ENCODE measurements at places on chromosomes 16 and 17.

DNA sequence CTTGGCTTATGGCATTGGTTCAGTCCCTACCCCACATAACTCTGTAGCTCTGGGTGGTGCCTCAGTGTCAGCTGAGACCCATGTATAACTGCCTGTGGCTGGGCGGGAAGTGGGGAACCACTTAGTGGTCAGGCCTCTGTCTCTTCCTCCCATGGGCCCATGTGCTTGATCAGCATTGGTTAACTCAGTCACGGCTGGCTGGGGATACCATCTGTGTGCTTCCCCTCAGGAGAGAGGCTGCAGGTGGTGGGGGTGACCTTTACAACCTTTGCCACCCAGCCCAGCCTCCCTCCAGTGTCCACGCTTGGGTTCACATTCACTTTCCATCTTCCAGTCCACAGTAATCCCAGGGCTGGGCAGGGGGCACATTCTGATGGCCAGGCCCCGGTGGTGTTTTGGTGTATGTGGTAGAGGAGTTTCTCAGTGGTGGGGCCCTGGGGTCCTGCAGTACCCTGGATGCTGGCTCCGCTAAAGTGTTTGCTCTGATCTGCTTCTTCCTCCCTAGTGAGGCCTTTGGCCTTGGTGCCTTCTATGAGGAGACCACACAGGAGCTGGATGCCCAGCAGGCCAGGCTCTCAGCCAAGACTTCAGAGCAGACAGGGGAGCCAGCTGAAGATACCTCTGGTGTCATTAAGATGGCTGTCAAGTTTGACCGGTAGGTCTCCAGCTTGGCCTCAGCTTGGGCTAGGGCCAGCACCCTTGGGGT lies 10.2 kb upstream of the NFATC3 start:
- DNase-seq, result no peak

GRCh38 chr17:79290726-79291125 lies 216.1 kb downstream of the ENGASE start:
- DNase-seq, result no peak

DNA sequence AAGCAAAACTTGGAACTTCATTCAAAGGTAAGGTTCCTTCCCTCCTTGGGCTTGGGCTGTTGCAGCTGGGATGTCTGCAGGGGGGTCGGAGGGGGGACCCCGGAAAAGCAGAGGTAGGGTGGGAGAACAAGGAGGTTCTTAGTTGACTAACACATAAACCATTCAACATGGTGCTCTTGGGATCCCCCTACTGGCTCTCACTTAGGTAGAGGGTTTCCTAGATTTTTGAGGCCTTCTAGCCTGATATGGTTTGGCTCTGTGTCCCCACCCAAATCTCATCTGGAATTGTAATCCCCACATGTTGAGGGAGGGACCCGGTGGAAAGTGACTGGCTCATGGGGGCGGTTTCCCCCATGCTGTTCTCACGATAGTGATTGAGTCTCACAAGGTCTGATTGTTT lies 93.9 kb downstream of the RGS9 start:
- DNase-seq, result no peak

DNA sequence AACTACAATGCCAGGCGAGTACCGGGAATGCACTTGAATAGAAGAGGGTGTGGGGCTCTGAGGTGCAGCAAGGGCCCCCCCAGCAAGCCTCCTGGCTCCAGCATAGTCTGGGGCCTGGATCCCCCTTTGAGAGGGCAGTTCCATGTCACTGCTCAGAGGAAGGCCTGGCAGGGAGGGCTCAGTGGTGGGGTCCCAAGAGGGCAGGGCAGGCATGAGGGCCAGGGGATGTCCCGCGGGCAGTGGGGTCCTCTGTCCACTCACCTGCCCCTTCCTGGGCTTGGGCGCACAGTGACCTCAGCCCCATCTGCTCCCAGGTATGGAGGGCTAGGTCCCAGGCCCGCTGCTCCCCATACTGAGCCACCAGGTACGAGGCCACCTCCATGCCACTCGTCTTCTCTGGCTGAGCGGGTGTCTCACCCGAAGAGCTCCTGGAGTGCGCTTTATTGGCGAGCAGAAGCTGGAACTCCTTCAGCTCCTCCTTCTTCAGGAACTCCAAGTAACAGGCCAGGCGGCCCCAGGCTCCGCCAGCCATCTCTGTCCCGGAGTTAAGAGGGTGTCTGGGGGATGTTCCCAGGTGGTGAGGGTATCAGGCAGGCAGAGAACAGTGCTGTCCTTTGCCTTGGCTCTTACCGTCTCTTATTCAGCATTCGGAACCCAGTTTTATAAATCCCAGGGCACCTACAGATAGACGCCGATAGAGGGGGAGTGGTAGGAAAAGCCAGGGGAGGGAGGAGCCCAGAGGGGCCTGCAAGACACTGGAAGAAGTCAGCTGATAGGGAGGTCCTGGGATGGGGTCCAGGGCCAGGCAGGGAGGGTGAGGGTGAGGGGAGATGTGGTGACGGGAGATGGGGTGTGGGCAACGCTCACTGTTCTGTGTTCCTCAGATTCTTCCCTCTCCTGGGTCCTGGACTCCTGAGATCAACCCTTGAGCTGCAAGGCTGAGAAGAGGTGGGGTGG lies 605 bp downstream of the NLRP1 start:
- no peak for DNase-seq

DNA sequence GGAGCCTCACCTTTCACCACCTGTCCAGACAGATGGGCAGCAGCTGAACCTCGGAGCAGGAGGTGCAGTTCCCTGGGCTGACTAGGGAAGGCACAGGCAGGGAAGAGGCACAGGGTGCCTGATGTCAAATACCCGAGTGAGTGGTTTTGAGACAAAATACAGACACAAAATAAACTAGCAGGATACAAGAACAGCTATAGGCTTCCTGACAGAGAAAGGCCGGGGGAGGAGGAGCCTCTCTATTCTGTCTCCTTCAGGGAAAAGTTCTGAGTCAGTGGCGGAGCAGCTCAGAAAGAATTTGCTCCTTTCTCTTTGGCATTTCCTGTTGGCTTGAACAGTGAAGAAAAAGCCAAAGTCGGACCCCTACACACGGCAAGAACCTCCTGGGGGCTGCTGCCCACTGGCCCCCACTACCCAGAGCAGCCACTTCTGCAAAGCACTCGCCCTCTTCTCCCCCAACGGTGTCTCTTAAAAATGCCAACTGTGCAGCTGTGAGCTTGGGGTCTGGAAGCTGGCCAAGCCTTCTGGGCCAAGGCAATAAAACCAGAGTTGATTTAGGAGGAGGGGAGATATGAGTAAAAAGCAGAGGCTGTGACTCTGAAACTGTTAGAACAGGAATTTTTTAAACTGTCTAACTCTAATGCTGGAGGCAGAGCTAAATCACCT lies 14.4 kb upstream of the FAAP100 start:
- peak; percentile 71 for DNase-seq

GRCh38 chr16:85798901-85799496 lies 345 bp downstream of the EMC8 start:
- peak; percentile 66 for DNase-seq

DNA sequence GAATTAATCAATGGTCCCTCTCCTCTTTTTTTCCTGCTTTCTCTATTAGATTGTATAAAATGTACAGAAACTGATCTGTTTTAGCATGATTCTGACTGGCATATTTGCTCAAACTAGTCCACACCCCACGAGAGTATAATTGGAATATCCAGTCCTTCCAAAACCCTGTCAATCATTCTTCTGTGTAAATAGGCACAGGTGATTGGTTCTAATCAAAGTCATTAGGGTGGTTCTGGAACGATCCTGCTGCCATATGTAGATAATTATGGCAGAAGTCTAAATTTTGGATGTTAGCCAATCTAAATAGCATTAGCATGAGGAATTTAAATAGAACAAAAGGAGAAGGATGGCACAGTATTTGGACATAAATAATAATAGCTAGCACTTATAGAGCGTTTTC lies 165.7 kb downstream of the SHISA6 start:
- DNase-seq, result no peak

GRCh38 chr16:85262558-85263238 lies 150.4 kb upstream of the CIBAR2 start:
- no peak for DNase-seq

DNA sequence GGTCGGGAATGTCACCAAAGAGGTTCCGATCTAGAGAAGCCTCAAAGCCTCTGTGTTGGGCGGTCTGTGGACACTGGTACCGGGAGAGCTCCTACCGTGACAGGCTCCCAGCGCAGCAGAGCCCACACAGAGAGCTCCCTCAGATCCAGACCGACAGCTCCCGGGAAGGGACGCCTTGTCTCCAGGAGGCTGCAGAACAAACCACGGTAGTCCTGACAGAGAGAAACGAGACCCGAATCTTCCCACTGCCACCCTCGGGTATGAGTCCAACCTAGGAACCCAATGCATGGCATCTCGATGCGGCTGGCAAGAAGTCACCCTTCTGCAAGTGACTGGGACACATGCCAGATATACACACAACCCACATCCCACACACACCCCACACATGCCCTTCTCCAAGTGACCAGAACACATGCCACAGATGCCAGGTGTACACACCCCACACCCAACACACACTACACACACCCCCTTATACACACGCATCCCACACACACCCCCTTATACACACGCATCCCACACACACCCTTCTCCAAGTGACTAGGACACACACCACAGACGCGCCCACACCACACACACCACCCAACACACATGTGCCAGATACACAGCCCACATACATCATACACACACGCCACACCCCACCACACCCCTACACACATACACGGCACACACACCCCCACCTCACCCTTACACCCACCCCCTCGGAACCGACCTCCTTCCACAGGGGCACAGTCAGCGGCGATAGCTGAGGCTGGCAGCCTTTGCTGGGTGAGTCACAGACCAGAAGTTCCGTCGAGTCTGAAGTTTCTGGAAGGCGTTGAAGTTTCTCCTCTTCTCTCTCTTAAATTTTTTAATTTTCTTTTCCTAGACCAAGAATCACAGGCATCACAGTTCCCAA lies 15.9 kb upstream of the CYTH1 start:
- DNase-seq, result no peak

DNA sequence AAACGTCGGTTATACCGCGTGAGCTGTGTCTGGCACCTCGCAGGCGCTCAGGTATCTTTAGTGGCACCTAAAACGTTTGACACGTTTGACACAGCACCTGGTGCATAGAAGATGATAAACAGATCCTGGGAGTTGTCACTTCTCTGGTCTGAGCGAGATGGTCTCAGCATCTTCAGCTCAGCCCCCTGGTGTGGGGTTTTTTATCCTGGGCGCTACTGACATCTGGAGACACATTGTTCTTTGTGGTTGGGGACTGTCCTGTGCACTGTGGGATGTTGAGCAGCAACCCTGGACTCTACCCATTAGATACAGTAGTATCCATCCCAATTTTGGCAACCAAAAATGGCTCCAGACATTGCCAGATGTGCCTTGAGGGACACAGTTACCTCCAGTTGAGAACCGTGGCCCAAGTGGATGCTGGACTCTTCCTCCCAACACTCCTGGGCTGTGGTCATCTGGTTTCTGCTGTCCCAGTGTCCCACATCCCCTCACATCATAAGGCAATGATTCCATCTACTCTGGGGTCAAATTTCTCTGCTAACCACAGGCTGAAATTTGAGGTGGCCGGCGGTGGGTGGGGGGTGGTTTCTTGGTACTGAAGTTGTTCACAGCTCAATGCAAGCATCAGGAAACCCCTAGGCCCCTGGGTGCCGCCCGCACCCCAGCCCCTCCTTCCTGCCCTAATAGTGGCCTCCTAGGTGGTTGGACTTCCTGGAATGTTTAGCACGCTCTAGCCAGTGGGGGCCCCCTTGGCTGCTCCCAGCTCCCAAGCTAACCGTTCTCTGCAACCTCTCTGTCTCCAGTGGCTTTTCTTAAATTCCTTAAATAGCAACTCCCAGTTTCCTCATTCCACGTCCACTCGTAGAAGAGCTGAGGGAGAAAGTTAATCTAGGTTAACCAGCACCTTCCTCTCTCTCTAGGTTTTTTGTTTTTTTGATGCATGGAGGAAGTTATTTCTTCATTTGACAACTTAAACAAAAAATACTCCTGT lies 124.8 kb downstream of the ABCC1 start:
- DNase-seq, result peak; percentile 28

- DNase-seq, result peak; percentile 15
Measured at GRCh38 chr16:77736879-77737278, 14.6 kb downstream of the NUDT7 start.

DNA sequence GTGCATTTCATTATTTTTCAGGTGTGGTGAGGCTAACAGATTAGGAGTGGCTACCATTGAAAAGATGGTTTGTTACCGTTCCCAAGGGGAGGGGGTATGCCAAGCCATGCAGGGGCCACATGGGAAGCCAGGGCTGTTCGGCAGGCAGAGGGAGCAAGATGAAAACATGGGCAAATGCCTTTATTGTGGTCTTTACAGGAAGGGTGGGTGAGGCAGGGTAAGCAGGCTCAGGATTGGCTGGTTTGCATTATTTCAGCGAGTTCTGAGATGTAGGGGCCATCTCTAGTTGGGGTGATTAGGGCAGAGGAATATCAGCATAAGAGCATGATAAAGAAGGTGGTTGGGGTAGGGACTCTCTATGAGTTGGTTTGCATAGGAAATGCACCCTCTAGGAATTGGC lies 117.6 kb downstream of the CCT6B start:
- no peak for DNase-seq

DNA sequence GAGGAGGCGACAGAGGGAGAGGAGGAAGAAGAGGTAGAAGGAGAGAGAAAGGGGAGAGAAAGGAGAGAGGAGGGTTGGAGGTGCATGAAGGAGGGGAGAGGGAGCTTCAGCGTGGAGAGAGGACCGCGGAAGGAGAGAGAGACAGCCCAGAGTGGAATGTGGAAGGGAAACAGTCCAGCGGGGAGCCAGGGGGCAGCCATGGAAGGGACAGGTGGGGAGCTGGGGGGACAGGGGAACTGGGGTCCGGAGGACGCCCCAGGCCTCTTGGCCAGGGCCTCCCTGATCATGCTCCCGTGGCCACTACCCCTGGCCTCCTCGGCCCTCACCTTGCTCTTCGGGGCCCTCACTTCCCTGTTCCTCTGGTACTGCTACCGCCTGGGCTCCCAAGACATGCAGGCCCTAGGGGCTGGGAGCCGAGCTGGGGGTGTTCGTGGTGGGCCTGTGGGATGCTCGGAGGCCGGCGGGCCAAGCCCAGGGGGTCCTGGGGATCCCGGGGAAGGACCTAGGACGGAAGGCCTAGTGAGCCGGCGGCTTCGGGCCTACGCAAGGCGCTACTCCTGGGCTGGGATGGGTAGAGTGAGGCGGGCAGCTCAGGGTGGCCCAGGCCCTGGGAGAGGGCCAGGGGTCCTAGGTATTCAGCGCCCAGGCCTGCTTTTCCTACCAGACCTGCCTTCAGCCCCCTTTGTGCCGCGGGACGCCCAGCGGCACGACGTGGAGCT lies 759 bp downstream of the ASPHD1 start:
- no peak for DNase-seq

GRCh38 chr17:49312722-49313121 lies 49.3 kb downstream of the ZNF652 start:
- DNase-seq, result no peak

GRCh38 chr17:73464447-73464846 lies 152.6 kb upstream of the CDC42EP4 start:
- DNase-seq, result no peak

All from HuH-7 (cell line).